ENCODE measurements at places on chromosomes 2 and 18. TPM values are rescaled to one million over a fixed set of nuclear protein-coding genes. Genes with fewer than 3 reads are reported as not detected.

Gene GPD2
- total RNA-seq: 63.7 TPM

Gene RAD51AP2
- total RNA-seq: 0.24 TPM

Gene LHCGR
- total RNA-seq: not detected

Gene TXNDC2
- total RNA-seq: not detected

Gene ERICH2
- total RNA-seq: not detected

Gene ARMC9
- 22.5 TPM for total RNA-seq

Gene MOB4
- total RNA-seq: 50.1 TPM

Gene DSG2
- 98.1 TPM for total RNA-seq

Gene IGFBP2
- 163 TPM for total RNA-seq
